ENCODE measurements at places on chromosomes 16 and 17.

DNA sequence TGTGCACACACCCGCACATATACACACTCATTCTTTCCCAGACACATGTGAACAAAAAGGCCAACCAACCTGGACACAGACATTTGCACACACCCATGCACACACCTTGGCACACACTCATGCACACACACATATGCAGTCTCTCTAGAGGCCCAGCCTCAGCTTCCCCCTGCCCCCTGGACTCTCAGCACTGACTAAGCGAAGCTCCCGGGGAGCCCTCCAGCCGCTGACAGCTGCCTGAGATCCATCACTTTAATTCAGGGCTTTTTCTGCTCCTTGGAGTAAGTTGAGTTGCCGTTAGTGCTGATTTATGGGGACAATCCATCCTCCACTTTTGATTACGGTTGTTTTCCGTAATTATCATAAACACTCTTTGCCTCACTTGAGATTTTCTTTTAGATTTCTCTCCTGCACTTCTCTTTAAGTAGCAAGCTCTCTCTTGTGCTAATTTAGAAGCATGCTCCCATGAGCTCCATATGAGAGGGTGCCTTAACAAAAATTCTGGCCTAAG lies 158.6 kb upstream of the CDC42EP4 start:
- DNase-seq, result no peak

DNA sequence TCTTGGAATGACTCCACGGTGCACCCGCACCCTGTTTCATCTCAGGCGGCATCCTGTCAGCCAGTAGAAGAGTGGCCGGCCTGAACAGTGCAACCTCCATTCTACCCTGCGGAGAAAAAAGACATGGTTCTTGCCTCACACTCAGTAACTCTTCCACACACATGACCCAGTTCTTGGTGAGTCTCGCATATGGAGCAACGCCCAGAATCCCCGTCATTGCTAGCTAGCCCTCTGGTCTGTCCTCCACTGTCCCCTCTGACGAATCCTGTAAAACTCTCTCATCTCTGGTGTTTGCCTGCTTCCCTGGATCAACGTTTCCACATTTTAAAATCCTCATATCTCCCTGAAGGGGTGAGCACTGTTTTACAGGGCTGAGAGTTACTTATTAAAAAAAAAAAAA lies 4.2 kb upstream of the RDM1 start:
- peak; percentile 36 for DNase-seq

DNA sequence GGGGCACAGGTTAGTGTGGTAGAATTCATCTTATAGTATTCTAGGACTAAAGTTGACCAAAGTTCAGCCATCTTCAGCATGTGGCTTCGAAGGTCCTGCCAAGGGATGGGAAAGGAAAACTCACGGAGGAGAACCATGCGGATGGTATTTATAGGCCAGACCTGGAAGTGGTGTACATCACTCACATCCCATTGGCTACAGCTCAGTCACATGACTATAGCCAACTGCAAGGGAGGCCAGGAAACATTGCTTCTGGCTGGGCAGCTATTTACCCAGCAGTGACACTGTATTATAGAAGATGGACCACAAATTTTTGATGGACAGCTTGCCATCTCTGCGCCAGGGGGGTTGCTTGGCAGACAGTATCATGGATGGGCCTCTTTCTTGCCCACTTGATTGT lies 35.7 kb upstream of the COQ7 start:
- DNase-seq, result no peak

- DNase-seq, result no peak
These were observed 18.2 kb downstream of the HEATR6 start for GRCh38 chr17:60060474-60060873.

GRCh38 chr16:68479271-68479670 lies 31.0 kb upstream of the SMPD3 start:
- no peak for DNase-seq

- DNase-seq, result no peak
These were observed 80.8 kb upstream of the CCL1 start for GRCh38 chr17:34443619-34444469.

GRCh38 chr16:984736-985636 lies 3.4 kb downstream of the SOX8 start:
- no peak for DNase-seq

DNA sequence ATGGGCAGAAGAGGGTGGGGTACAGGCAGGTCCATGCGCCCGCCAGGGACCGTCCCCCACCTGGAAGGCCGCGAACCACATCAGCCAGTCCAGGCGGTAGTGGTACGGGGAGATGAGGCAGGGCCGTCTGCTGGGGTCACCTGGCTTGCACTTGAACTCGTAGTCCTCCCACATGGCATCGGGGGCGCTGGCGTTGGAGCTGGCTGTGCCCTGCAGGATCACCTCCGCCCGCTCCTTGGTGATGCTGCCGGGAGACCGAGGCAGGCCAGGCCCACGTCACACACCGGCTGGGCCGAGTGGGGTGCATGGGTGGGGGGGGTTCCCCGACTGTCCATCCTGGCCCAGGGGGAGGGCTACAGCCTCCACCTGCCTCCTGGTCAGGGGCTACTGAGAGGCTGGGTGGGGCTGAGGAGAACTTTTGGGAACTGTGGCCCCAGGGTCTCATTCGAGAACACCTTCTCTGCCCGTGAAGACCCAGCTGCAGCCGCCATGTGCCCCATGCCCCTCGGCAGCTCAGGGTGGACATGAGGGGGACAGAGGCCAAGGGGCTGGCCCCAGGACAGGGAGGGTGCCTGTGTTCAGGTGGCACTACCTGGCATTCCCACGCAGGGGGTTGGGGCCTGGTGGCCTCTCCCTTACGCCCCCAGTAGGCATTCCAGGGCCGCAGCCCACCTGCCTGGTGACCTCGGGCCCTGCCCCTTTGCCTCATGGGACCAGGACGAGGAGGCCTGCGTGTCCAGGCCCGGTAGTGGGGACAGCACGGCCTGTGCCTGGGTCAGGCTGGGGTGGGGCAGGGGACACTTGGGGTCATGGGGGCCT lies 69.5 kb upstream of the GNG13 start:
- DNase-seq, result no peak

DNA sequence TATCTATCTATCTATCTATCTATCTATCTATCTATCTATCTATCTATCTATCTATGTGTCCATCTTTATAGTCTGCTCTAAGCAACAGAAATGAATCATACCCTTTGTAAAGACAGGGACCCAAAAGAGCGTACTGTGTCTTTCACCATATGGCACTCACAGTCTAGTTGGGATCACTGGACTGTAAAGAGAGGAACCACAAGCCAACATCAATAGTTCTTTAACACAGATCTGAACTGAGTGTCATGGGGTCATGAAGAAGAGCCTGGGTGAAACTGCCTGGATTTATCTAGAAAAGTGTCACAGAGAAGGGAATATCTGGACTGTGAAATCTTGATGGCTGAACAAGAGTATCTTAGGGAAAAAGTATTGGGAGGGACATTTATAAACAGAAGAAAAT lies 619.1 kb upstream of the SOX9 start:
- DNase-seq, result no peak

DNA sequence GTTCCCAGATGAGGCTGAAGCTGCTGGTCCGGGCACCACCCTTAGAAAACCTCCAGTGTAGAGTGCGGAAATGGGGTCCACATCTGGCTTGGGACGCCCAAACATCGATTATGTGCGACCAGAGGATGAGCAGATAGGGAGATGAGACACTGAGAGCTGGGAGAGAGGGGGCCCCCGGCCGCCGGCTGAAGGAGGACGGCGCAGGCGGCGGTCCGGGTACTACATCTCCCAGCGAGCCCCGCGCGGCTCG lies 182 bp upstream of the SPECC1 start:
- no peak for DNase-seq

DNA sequence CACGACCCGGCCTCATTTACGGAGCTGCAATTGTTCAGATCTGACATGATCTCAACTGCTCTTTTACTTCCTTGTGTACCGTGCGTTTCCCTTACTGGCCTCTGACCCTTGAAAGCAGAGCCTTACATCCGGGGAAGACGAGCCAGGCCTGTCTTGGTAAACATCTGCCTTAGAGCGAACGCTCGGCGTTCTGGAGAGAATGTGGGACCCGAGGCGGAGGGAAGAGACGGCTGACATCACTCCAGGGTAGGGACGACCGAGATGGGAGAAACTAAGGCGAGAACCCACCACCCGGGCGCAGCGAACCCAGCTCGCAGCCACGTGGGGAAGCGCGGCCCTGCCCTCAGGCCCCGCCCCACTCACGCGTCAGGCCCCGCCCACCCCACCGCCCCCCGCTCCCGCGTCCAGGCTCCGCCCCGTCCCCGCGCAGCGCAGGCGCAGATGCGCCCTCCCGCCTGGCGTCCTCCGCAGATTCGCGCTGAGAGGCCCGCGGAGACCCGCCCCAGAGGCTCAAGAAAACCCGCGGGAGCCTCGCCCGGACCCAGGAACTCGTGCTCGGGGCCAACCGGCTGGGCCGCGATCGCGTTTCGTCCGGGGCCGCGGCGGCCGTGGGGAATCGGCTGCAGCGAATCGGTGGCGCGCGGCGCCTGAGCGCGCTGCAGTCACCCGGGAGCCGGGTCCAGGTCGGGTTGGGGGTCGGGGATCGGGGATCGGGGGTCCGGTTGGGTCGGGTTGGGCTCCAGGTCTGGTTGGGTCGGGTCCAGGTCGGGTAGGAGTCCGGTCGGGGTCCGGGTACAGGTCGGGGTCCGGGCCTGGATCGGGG lies at the start of gene TELO2:
Gene TELO2 (plus strand): TSS at position 438 of the 823 bp plus-strand sequence. CDS start 922 bp downstream, outside the sequence.
- peak; percentile 83 for DNase-seq

DNA sequence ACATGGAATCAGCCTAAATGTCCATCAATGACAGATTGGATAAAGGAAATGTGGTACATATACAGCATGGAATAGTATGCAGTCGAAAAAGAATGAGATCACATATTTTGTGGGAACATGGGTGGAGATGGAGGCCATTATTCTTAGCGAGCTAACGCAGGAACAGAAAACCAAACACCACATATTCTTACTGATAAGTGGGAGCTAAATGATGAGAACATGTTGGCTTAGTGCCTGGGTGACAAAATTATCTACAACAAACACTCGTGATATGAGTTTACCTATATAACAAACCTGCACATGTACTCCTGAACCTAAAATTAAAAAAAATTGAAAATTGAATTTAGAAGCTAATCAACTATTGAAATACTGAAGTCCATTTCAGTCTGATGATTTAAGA lies 6.1 kb downstream of the ANKS4B start:
- DNase-seq, result no peak

DNA sequence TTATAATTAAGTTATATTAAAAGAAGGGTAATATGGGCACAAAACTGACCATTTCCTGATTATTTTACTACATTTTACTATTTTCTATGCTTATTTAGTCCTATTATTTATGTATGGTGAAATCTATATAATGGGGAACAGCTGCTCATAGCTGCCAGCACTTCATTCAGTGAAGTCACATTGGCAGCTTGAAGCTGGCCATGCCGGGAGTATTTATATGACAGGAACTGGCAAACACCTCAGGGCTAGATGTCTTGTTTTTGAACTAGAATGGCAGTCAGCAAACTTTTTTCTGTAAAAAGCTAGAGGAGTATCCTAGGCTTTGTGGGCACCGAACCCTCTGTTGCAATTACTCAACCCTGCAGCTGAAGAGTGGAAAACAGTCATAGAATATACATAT lies 104.1 kb downstream of the CDH13 start:
- no peak for DNase-seq

- no peak for DNase-seq
These were observed 789 bp upstream of the PIPOX start for GRCh38 chr17:29042026-29042678.

DNA sequence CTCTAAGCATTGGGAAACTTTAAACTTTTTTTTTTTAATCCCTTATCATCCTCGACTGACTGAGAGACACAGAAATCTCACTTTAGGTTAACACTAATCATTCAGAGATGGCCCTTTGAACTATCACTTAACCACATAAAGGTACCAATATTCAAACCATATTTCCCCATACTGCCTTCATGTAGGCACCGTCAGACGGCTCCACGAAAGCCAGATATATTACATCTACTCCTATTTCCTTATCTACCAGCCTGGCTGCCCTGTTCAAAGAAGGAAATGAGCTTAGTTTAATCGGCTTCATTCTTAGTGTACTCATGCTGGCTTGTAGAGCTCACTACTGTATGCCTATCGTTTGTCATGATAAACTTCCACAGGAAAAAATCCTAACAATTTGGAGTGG lies 270.9 kb downstream of the CEP112 start:
- no peak for DNase-seq

All from fibroblast of pulmonary artery (primary cell).